Right ventricle myocardium inferior (tissue), 1 donor: ENCODE measurements at places on chromosomes 2 and 18. TPM values are rescaled to one million over a fixed set of nuclear protein-coding genes. Genes with fewer than 3 reads are reported as not detected.

DUSP2 gene
- 1.3 TPM for total RNA-seq

- no peak for DNase-seq
Measured at GRCh38 chr2:110216803-110217202, 4.5 kb upstream of the MTLN start.

LAMA3 gene
- 4.1 TPM for total RNA-seq

GRCh38 chr2:7880566-7880965, 801.3 kb upstream of the ID2 start:
- DNase-seq = no peak

GRCh38 chr2:48736251-48736650, 19.3 kb downstream of the LHCGR start:
- no peak for DNase-seq

GAREM1 gene
- total RNA-seq = 22.7 TPM

DNA sequence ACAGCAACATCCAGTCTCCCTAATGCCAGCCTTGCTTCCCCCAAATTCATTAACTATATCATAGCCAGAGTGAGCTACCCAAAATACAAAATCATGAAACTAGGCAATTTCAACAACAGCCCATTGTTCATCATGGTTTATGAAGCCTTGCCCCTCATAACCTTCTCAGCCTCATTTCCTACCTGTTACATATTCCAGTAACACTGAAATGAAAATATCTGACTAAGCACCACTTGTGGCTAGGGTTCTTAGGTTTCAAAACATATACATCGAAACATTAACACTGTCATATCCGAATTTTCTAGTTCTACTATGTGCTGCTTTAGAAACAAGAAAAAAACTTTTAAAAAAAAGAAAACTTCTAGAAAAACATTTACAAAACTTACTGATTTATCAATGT, 59.5 kb downstream of the ATAD2B start:
- no peak for DNase-seq

GRCh38 chr2:11480859-11481258, 14.9 kb upstream of the E2F6 start:
- DNase-seq = no peak

DNA sequence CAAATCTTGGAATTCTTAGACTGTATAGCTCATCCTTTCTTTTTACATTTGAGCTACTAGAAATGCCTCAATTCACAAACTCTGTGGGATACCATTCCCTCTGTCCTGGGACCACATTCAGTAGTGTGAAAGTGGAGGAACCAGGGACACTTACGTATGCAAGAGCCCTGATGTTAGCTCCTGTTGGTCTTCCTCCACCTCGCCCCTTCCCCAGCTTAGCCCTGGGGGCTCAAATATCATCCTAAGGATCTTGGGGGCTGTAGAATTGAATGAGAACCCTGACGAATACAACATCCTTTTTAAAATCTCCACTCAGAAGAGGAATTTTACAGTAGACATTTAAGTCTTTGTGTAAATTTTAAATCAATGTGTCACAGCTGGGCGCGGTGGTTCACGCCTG, 65.2 kb upstream of the RAPH1 start:
- DNase-seq = no peak

GRCh38 chr2:222451224-222451674, 26.9 kb downstream of the SGPP2 start:
- DNase-seq = no peak

ST8SIA3 gene
- not detected for total RNA-seq

DNA sequence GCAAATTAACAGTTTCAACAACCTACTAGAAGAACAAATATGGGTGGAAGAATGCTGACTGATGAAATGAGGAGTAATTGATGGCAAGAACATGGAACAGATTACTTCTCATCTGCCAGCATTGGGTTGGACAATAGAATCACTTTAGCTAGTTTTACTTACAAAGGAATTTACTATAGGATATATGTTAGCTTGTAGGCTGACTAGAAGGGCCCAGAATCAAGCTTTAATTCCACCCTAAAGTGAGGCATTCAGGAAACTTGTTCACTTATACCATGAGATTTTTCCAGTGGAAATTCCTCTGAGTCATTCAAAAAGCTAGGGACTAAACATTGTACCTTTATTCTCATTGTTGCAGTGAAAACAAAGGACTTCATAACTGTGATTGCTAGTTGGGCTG, 5.0 kb upstream of the ZSWIM2 start:
- no peak for DNase-seq

TUBA3E gene
- total RNA-seq = 80.0 TPM

DNA sequence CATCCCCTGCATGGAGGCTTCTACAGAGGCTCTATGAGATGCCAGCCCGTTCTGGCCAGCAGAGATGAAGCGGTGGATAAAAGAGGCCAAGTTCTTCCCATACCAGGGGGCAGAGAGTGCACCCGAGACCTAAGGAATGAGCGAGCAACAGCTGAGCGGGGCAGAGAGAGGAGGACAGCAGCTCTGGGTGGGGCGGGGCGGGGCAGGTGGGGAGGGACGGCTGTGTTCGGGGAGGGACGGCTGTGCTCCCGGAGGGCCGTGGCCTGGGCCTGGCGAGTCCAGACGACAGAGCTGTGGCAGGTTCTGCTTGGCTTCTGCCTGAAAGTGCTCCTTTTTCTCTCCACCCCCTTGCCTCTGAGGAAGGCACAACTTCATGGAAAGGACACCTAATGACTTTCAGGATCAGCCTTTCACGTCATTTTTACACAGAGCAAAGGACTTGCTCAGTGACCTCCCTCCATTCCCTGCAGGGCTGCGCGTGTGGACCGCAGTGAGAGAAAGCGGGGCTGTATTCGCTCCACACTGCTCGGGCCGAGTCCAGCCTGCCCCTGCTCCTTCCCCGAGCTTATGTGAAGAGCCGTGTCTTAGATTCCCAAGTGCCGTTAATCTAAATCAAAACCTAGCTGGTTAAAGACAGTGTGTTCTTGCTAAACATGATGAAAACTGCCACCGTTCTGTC, 232.9 kb downstream of the HDAC4 start:
- DNase-seq = no peak

DNA sequence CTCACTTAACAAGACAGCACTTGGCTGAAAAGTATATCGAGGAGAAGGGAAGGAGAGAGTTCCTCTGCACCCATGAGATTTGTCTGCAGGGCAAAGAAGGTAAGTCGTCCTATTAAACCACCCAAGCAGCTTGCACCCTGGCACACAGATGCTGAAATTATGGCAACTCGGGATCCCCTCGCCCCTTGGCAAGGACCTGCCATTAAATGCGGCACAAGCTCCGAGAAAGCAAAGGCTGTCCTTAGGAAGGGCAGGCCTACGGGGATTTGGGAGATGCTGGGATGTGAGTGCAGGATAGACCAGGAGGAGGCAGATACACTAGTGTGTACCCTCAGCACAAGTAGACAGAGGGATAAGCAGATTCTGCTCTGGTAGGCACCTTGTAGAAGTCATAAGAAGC, 191.5 kb downstream of the ALK start:
- DNase-seq = no peak

DNA sequence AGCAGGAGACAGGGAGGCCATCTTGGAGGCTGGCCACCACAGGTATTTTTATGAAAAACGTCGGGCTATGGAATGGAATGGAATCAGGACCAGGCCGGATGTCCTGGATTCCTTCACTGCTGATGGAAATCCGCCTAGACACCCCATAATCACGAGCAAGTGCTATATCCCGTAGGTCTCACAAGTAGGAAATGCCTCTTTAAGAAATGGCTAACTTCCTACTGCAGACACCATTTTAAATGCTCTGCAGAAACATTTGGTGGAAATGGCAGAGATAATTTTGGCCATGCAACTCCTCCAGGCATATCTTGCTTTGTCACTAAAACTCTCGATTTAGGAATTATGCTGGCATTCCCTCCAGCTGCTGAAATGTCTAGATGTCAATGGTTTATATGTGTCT, 18.0 kb downstream of the ID2 start:
- DNase-seq = no peak

INPP4A gene
- total RNA-seq = 14.7 TPM
